ENCODE measurements at places on chromosomes 7 and 10. TPM values are rescaled to one million over a fixed set of nuclear protein-coding genes. Genes with fewer than 3 reads are reported as not detected.

DNA sequence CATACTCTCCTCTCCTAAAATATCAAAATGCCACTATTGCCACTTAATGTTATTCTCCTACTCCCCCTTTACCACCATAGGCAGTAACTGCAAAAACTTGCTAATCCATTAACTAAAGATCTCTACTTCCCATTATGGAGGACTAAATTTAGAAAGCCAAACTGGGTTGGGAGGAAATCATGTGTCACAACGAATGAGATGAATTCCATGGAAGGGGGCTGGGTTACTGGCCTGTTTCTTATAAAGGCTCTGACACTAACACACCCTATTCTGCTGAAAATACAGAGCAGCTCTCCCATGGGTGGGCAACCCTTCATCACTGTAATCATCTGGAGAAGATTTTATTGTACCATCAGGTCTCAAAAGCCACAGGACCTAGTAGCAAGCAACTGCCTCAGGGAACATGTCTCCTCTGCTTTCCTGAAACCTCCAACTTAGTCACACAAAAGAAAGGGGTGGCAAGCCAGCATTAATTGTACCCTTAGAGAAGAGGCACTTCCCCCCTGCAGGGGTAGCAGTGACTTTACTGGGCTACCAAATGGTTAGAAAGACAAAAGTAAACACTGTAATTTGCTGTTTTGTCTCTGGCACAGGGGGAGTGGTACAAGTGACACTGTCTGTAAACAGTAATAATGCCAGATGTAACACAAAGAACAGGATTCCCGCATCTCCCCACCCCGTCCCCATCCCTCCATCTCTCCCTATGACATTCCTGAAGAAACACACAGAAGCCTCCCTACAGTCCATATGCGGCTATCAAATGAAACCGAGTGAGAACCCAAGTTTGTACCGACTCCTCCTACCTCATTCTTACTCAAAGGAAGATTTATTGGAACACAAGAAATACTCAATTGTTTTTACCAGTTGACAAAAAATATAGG is 81.6 kb downstream of the ARMH3 start:
- H3K27me3 ChIP-seq = no peaks in the 10 kb centered on the region
- H3K4me3 ChIP-seq = no peak overlapping the region
- no peak overlapping the region for H3K27ac ChIP-seq
- peaks cover 8% of the 10 kb centered on the region for H3K4me1 ChIP-seq

DNA sequence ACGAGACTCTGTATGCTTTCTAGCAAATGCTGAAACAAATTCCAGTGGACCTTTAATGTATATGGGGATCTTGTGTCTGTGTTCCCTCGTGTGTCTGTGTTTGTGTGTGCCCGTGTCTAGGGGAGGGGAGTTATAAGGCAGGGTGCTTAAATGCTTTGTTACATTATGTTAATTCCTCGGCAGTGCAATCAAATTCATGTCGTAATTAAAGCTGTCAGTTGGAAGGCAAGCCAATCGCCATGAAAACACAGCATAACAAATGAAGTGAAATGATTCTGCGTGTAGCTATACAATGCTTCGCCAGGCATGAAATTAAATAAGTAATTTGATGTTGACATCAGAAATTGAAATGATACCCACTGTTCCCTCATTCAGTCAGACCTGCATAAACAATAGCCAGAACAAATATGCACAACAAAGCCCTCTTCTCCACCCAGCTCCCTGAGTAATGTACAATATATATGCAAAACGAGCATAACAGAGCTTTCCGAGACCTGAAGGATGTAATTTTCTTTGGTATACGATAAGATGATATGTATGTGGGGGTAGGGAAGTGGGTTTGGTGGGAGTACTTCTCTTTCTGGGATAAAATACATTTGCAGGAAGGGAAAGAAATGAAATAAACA is 534.1 kb downstream of the AUTS2 start:
- H3K4me1 ChIP-seq = peaks cover 4% of the 10 kb centered on the region
- no peak for DNase-seq
- no peaks in the 10 kb centered on the region for H3K27me3 ChIP-seq
- H3K4me3 ChIP-seq = no peak overlapping the region
- H3K36me3 ChIP-seq = no peaks in the 10 kb centered on the region
- no peak overlapping the region for H3K27ac ChIP-seq

- DNase-seq = no peak
- H3K27ac ChIP-seq = no peak overlapping the region
- H3K4me1 ChIP-seq = no peaks in the 10 kb centered on the region
- peaks cover 8% of the 10 kb centered on the region for H3K36me3 ChIP-seq
Measured at GRCh38 chr7:87370660-87371180, 25.3 kb downstream of the CROT start.

DNA sequence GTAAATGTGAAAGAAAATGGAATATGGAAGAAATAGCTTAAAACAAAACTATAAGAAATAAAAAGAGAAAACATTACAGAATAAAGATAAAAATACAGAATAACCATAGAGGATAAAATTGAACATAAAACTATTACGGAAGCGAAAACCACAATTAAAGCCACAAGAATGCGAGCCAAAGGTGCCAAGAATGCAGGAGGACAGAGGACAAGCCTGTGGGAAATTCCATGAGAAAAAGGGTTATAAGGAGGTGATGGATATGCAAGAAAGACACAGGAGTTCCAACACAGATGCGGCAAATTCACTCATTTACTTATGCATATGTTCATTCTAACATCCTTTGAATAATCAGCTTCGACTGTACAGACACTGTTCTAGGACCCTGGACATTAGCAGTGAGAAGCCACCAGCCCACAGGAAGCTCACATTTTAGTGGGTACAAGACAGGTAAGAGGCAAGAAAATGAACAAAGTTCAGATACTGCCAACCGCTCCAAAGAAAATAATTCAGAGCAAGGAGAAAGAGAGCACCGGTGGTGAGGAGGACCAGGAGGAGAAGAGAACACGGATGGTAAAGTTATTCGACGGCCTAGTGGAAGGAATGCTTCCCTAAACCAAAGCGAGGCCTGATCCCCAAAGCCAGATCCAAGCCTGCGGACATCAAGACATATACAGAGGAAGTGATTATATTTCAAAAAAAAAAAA is 213.7 kb upstream of the MGMT start:
- H3K27ac ChIP-seq = no peak overlapping the region
- no peaks in the 10 kb centered on the region for H3K27me3 ChIP-seq
- no peaks in the 10 kb centered on the region for H3K36me3 ChIP-seq
- DNase-seq = no peak
- no peaks in the 10 kb centered on the region for H3K4me1 ChIP-seq

MSRB2 gene
- total RNA-seq = 39.5 TPM

PDE1C gene
- 12.1 TPM for total RNA-seq

LBX1 gene
- not detected for total RNA-seq

Measured in thoracic aorta (tissue), 2 donors.